Stimulated activated CD4-positive, alpha-beta T cell treated with anti-CD3 and anti-CD28 coated beads, Interleukin-12 subunit alpha, Interleukin-12 subunit beta, amount 100 ng/mL, for 4 hours (primary cell): ENCODE measurements at places on chromosomes 11 and 22.

DNA sequence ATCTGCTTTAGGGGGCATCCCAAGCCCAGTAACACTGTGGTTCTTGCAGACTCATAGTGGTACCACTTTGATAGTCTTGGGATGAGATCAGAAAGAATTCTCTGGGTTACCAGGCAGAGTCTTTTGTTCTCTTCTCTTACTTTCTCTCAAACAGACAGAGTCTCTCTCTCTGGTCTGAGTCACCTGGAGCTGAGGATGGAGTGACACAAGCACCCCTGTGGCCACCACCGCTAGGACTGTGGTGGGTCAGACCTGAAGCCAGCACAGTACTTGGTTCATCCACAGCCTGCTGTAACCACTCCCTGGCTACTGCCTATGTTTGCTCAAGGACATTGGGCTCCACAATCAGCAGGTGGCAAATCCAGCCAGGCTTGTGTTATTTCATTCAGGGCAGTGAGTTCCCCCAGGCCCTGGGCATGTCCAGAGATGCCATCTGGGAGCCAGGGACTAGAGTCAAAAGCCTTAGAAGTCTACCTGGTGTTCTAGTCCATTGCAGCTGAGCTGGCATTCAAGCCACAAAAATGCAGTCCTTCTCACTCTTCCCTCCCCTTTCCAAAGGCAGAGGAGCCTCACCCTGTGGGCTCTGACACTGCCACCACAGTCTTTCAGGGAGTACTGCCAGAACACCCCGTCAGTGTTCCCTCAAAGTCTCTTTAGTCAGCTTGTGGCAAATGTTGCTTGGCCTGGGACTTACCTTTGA, 29.9 kb downstream of the ENDOD1 start:
- no peak for DNase-seq

- DNase-seq, result no peak
These were observed 225.5 kb upstream of the POU2AF2 start for GRCh38 chr11:111019871-111020670.

- no peak for DNase-seq
These were observed 21.3 kb upstream of the PANX1 start for GRCh38 chr11:94107363-94107762.

DNA sequence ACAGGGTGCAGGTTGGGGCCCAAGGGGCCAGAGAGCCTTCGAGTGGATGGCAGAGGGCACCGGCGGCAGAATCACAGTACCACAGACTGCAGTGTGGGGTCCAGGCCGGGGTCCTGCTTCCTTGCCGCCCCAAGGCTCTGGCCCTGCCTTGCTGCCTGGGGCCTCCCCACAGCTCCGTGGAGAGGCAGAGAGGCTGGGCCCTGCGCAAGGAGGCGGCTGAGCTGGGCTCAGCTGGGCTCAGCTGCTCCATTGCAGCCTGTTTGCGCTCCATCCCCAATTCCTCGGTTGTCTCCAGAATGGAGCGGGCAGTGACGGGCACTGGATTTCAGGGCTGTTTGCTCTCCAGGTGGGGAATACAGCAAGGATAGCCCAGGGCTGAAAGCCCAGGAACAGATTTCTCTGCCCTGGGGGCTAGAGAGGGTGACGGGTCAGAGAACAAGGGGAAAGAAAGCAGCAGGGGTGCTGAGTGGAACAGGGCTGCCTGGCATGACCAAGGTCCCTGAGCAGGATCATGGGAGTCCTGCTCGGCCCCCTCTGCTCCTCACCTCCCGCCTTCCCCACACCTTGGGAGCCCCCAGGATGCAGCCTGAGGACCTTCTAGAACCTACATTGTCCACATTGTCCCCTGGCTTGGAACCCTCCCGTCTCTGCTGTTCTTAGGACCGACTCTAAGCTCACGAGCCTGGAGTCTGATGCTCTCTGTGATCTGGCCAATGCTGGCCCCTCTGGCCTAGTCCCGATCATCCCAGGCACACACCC, 18.9 kb downstream of the MRGPRG start:
- DNase-seq, result no peak

DNA sequence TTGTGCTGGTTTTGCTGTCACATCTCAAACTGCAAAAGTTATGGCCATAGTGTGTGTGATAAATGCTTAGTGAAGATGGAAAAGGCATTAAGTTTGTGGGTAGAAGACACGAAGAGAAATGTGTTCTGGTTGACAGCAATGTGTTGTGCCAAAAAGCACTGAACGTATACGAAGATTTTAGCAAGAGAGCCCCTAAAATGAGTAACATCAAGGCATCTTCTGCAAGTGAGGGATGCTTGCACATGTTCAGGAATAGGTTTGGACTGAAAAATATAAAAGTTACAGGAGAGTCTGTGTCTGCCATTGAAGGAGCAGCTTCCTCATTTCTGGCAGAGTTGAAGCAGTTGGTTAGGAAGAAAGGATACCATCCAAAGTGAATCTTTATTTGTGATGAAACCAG, 167.1 kb downstream of the ADAMTS15 start:
- DNase-seq, result no peak

DNA sequence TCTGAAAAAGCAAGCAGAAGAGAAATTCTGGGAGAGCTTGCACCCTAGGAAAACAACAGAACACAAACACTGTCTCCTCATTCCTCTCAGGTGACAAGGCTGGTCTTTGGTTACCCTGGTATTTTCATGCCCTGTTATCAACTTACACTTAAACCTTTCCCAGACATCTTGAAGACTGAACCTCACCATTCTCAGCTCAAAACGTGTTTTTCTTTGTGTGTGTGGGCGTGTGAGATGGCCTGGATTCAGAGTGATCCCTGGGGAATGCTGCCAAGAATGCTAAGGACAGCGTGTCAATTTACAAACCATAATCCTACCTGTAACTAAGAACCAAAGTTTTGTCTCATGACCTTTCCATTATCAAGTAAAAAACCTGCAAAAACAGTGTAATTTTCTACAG, 33.3 kb downstream of the ELF5 start:
- DNase-seq, result no peak

DNA sequence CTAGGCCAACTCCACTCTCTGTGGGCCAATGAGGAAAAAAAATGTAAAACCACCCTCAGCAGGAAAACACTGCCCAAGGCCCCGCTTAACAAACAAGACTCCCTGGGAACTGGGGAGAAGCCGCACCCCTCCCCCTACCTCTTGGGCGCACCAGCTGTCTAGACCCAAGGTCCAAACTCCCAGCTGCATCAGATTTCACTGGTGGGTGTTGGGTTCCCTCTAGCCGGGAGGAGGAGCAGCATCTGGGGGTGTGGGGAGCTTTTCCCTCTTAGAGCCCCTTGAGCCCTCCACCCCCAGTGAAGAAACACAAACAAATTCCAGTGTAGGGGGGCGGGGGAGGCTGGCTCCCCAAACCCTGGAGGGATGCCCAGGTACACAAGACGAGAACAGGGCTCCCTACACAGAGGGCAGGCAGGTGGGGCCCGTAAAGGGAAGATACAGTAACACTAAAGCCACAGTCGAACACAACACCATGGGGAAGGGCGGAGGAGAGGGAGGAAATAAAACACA, 64.9 kb downstream of the NECTIN1 start:
- no peak for DNase-seq

- no peak for DNase-seq
These were observed 1.0 kb downstream of the POLA2 start for GRCh38 chr11:65262776-65263175.

- peak; percentile 99 for DNase-seq
These were observed 2.0 kb upstream of the PTDSS2 start for GRCh38 chr11:447923-448731.

DNA sequence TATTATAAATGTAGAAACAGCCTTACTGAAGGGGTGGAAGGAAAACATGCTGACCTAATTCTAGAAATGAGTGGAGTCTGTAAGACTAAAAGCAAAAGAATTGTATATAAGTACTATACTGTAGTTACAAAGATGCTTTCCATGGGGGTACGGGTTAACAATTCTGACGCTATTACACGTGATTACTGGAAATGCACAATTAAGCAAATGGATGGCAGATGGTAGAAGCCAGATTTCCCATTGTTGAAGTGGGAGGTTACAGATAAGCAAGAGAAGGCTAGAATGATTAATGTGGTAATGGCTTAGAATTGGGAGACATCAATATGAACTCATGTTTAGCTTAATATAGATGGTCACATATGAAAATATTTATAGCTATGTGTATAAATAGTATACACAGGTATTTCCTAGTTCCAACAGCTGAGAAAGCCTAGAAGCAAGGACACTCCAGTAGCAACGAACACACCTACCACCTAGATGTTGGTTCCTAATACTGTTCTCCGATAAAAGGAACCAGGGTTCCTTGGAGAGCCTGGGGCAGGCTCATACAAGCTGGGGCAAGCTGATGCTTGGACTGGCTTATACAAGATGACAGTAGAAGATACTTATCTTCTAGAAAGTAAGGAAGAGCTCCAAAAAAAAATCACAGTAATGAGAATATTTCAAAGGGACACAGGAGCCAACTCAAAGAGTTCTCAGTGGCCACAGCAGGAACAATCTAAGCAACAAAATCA, 13.5 kb downstream of the SMC1B start:
- no peak for DNase-seq

DNA sequence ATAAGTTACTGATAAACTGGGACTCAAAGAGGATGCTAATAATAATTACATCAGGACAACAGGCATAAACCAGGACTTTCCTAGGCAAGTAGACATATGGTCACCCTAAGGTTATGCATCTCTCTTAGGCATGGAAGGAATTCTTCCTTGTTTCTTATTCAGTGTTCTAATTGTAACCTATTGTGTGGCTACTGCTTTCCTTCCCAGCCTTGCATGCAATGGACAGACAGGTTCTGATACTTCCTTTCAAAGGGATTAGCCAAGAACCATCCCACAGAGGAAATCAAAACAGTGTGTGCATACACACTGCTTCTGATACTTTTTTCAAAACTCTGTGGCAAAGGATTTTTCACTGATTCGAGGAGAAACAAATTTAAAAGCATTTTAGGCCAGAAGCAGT, 48.3 kb downstream of the RRAS2 start:
- DNase-seq, result no peak

- no peak for DNase-seq
These were observed 534.7 kb downstream of the CNTN5 start for GRCh38 chr11:99555486-99555885.

DNA sequence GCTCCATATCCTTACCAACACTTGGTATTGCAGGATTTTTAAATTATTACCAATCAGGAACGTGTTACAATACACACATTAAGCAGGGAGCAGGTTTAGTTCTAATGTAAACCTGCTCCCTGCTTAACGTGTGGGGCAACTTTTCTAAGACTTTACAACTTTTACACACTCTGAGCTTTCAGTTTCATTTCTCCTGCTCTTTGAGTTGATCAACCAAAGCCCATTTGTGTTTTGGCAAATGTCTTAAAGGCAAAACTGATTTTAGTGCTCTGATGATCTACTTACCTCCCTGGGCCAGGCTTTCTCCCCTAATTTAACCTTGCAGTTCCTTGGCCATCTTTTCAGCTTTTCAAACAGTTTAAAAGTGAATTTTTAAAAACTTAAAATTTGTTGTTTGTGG, 70.9 kb downstream of the ZBTB44 start:
- no peak for DNase-seq

- DNase-seq, result no peak
These were observed 36.6 kb upstream of the NNMT start for GRCh38 chr11:114259551-114259983.

- DNase-seq, result no peak
These were observed 2.1 kb downstream of the DEAF1 start for GRCh38 chr11:692824-693414.

DNA sequence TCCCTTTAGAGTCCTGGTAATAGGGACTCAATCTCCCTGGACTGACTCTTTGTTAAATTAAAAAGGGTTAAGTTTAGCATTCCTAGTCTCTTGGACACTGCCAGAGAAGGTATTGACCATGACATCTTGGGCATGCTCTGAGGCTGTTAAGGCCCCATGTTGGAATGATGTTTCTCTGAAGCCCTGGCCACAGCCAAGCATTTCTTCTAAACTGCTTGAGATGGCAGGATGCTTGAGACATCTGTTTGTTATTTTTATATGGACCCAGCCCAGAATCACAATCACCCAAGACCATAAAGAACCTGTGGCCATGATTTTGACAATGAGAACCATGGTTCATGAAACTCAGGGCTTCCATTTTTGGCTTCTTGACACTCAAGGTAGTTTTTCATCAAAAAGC, 5.5 kb upstream of the ANKK1 start:
- no peak for DNase-seq

DNA sequence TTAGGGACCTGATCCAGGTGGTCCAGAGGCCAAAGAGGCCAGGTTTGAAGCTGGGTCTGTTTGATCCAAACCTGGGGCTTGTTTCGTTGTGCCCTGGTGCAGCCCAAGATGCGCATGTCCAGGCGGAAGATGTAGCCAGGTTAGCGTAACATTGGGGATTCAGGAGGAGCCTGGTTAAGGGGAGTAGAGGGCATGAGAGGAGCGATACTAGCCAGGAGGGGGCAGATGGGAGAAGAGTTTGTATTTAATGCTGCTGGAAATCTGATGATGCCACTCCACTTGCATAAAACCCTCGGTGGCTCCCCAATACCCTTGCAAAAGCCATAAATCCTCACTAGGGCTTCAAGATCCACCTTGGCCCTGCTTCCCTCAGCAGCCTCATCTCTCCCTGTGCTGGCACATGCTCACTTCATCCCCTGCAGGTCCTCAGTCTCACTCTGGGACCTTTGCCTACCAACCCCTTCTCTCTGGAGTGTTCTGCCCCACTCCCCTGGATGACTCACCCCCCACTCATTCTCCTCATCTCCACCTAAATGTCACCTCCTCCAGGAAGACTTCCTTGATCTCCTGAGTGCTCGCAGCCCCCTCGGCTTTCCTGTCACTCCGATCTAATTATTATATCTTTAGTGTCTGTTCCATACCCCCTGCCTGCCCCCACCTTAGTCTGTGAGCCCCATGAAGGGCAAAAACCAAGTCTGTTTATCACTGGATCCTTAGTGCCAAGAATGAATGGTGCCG, 95.9 kb downstream of the MIAT start:
- DNase-seq, result no peak

DNA sequence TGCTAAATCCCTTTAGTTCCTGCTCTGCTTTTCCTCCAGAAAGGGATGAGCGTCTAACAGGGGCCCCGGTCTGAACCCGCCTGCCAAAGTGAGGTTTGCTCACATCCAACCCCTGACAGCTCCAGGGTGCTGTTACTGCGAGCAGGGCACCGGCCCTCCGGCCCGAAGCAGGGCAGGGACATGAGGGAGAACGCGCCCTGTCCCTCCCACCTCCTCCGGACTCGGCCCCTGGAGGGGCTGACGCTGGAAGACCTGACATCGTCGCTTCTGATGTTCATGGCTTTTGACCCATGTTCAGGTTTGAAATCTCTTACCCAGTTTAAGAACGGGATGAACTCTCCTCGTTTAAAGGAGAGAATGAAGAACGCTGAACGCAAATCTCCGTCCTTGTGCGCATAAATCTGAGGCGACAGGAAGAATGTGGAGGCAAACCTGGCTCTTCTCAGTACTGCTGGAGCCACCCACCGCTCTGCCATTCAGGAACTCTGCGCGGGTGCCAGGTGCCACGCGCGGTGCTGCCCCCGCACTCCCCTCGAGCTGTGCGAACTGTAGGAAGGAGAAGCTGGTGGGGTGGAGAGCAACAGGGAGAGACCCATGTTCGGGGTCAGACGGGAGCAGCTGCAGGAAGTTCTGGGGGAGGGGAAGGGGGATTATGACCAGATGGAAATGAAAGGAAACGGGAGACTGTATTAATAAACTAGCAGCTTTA, 826 bp upstream of the EEF1G start:
- DNase-seq, result no peak

- DNase-seq, result no peak
These were observed 708.1 kb downstream of the NTM start for GRCh38 chr11:132078264-132079076.

- DNase-seq, result no peak
These were observed 67.0 kb downstream of the WNT11 start for GRCh38 chr11:76139314-76139713.

- no peak for DNase-seq
These were observed 9.6 kb upstream of the FOLR3 start for GRCh38 chr11:72125956-72126355.
